ENCODE measurements at places on chromosomes 11 and 22. TPM values are rescaled to one million over a fixed set of nuclear protein-coding genes. Genes with fewer than 3 reads are reported as not detected.

- no peak for DNase-seq
- H3K4me3 ChIP-seq = peak overlapping the region; percentile 93
- no peaks in the 10 kb centered on the region for H3K27me3 ChIP-seq
- H3K36me3 ChIP-seq = peaks cover 14% of the 10 kb centered on the region
- H3K4me1 ChIP-seq = peaks cover 14% of the 10 kb centered on the region
- peak overlapping the region; percentile 71 for H3K27ac ChIP-seq
Observed at GRCh38 chr11:126212089-126212660, 593 bp downstream of the FAM118B start.

DNA sequence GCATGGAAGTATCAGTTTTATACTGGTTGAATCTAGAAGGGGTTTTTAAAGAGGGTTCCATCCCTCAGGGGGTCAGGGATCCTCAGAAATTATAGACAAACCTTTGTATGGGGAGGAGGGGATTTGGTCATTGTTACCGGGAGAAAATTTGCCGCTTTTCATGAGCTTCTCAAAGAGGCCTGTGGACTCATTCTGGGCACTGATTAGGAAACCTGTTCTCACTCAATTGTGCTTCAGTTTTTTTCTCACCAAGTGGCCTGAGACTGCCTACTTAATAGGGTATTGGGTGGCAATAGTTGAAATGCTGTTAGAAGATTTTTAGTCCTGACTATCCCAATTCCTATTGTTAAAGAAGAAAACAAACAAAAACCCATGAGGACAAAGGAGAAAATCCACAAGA is 14.0 kb downstream of the MPEG1 start:
- no peaks in the 10 kb centered on the region for H3K36me3 ChIP-seq
- H3K27ac ChIP-seq = no peak overlapping the region
- DNase-seq = no peak
- H3K4me3 ChIP-seq = no peak overlapping the region
- H3K27me3 ChIP-seq = peaks cover 6% of the 10 kb centered on the region

- peaks cover 3% of the 10 kb centered on the region for H3K4me1 ChIP-seq
- no peaks in the 10 kb centered on the region for H3K27me3 ChIP-seq
- no peak overlapping the region for H3K4me3 ChIP-seq
- H3K27ac ChIP-seq = no peak overlapping the region
- H3K36me3 ChIP-seq = peaks cover 16% of the 10 kb centered on the region
- DNase-seq = no peak
Observed at GRCh38 chr11:10506008-10506370, 35.0 kb downstream of the RNF141 start.

GRCh38 chr22:20429254-20430100 is 8.1 kb downstream of the SCARF2 start:
- H3K4me1 ChIP-seq = no peaks in the 10 kb centered on the region
- peak; percentile 87 for DNase-seq
- no peaks in the 10 kb centered on the region for H3K27me3 ChIP-seq
- H3K27ac ChIP-seq = no peak overlapping the region

Gene CNGA4
- under 0.01 TPM for total RNA-seq

DNA sequence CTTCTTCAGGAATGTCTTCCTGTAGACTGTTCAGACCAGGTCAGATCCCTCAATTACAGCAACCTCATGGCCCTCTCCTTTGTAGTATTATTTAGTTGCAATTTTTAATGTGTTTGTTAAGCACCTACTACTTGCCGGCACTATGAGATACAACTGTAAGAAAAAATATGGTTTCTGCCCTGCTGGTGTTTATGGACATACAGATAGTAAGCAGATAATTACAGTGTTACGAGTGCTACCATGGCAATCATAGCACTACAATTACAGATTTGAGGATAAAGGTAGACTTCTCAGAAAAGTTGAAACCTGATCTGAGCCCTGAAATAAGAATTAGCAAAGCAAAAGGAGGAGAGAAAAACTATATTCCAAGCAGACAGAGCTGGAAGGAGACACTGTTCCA is 2.8 kb downstream of the LRRC51 start:
- H3K4me3 ChIP-seq = no peak overlapping the region
- H3K27me3 ChIP-seq = no peaks in the 10 kb centered on the region
- H3K4me1 ChIP-seq = peaks cover 13% of the 10 kb centered on the region

DNA sequence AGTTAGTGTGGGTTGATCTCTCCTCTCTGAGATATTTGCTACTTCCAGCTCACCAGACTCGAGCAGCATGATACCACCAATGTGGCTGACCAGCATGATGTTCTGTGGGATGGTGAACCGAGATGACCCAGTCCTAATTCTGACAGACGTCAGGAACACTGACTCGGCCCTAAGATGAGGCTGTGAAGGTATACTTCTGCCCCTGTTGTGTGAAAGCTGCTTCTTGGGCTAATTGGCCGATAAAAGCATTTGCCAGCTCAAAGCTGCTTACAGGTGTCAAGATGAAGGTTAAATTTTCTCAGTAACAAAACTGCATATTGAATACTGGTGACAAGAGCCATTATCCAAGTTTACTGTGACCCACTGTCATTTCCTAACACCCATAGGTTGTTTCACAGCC is 151.4 kb downstream of the BRD1 start:
- H3K27me3 ChIP-seq = peaks cover 7% of the 10 kb centered on the region
- no peak overlapping the region for H3K27ac ChIP-seq
- peak; percentile 43 for DNase-seq
- H3K4me1 ChIP-seq = no peaks in the 10 kb centered on the region
- H3K36me3 ChIP-seq = no peaks in the 10 kb centered on the region

- H3K27ac ChIP-seq = no peak overlapping the region
- peaks cover 6% of the 10 kb centered on the region for H3K27me3 ChIP-seq
- no peaks in the 10 kb centered on the region for H3K4me1 ChIP-seq
- peak; percentile 50 for DNase-seq
- H3K36me3 ChIP-seq = no peaks in the 10 kb centered on the region
- no peak overlapping the region for H3K4me3 ChIP-seq
Observed at GRCh38 chr22:23118647-23119493, 22.9 kb downstream of the RSPH14 start.

GRCh38 chr22:46068593-46069491 is 81.5 kb upstream of the PPARA start:
- no peaks in the 10 kb centered on the region for H3K27me3 ChIP-seq
- DNase-seq = peak; percentile 91
- H3K27ac ChIP-seq = peak overlapping the region; percentile 97
- H3K4me1 ChIP-seq = peaks cover 51% of the 10 kb centered on the region

DNA sequence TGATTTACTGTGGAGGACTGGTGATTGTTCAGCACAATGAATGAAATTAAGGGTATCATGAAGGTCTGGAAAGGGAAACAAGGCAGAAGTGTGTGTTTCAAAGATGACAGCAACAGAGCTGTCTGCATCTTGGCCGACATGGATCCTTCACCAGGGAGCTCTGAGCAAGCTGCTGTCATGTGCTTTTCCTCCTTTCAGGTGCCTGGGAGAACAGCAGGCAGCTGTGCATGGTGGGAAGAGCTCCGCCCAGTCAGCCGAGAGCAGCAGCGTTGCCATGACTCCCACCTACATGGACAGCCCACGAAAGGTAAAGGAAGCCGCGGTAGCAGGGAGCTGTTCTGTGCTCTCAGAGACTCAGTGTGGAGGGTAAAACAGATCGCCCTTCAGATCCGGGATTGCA is 87.1 kb upstream of the YWHAH start:
- DNase-seq = no peak
- H3K36me3 ChIP-seq = peaks cover 12% of the 10 kb centered on the region
- peaks cover 7% of the 10 kb centered on the region for H3K4me1 ChIP-seq
- no peak overlapping the region for H3K4me3 ChIP-seq
- no peaks in the 10 kb centered on the region for H3K27me3 ChIP-seq

DNA sequence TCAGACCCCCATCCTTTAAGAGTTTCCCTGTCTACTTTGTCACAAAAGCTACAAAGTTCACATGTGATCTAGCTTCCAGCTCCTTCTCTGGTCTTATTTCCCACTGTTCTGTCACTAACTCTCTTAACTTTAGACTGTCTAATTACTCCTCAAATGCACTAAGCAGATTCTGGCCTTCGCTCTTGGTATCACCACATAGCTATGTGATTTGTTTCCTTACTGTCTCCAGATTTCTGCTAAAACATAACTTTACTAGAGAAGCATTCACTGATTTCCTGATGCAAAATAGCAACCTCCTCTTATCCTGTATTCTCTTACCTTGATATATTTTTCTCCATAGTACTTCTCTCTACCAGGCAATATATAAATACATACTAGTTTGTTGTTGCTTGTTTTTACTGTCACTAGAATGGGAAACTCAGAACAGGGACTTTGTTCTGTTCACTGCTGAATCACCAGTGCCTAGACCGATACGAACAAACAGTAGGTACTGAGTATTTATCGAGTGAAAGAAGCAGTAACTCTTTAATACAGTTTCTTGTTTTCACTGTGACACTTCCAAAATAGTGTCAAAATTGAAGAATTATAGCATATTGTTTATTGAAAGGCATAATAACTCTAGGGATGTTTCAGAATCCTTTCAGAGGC is 205.6 kb downstream of the DDX10 start:
- no peaks in the 10 kb centered on the region for H3K27me3 ChIP-seq
- peak overlapping the region; percentile 90 for H3K27ac ChIP-seq
- peak; percentile 50 for DNase-seq
- peak overlapping the region; percentile 19 for H3K4me3 ChIP-seq
- peaks cover 63% of the 10 kb centered on the region for H3K4me1 ChIP-seq

- peaks cover 7% of the 10 kb centered on the region for H3K4me1 ChIP-seq
- no peaks in the 10 kb centered on the region for H3K27me3 ChIP-seq
- DNase-seq = no peak
Observed at GRCh38 chr11:86503131-86503530, 128.4 kb downstream of the CCDC81 start.

DNA sequence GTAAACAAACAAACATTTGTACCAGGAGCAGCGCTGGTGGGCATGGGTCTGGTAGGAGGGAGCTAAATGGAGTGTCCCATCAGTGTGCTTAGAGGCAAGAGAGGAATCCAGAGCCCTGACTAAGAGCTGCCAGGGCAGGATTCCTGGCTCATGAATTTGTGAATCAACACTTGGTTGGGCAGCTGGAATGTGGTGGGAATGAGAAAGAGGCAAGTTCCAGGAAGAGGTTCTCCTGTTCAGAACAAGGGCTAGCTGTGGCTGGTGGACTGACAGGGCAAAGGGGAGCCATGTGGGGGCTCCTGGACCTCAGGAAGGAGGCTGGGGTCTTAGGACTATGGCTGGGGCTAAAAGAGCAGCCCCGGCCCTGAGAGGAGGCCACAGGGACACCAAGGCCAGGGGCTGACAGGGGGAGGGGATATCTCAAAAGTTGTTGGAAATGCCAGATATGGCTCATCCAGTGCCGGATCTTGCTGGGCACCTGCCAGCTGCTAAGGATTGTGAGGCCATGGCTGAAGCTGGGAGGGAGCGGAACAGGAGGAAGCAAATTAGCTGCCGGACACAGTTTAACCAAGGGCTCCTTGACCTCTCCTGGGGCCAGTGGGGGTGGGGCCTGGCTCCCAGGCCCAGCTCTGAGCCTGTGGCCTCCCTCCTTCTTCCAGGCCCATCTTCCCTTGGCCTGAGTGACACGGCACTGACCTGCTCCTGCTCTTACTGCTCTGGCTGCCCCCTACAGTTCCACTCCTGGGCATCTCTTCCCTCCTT is 14.6 kb upstream of the P2RY6 start:
- peak overlapping the region; percentile 94 for H3K27ac ChIP-seq
- H3K4me3 ChIP-seq = peak overlapping the region; percentile 31
- H3K4me1 ChIP-seq = peaks cover 29% of the 10 kb centered on the region

DNA sequence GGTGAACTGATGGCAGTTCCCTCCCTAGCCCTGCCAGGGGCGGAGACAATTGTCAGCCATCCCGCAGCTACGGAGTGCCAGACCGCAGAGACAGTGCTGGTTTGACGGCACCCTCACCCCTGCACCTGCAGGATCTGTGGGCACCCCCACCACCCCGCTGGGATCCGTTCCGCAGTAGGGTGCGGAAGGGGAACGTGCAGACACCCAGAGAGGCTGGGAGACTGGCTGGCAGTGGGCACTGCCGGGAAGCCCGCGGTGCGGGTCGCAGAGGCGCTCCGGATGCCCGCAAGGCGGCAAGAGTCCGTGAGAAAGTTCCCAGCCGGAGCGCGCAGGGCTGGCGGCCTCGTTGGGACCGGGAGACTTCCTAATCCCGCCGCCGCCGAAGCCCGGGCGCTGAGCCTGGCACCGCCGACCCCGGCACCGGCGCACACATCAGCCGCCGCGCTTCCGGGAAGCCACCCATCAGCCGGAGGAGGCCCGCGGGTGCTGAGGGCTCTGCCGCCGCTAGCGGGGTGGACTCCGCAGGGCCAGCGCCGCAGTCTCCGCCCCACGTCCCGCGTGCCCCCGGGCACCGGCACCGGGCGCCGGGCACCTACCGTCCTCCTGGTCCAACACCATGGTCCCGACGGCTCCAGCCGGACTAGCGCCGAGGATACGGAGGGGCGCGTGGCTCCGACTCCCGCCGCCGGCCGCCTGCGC is 4.3 kb upstream of the LMO1 start:
- peaks cover 7% of the 10 kb centered on the region for H3K4me1 ChIP-seq
- no peaks in the 10 kb centered on the region for H3K36me3 ChIP-seq
- H3K27me3 ChIP-seq = peaks cover 79% of the 10 kb centered on the region
- peak overlapping the region; percentile 10 for H3K4me3 ChIP-seq
- peak; percentile 90 for DNase-seq

GRCh38 chr22:49017482-49018329 is 810.0 kb downstream of the BRD1 start:
- no peaks in the 10 kb centered on the region for H3K36me3 ChIP-seq
- no peak overlapping the region for H3K4me3 ChIP-seq
- no peaks in the 10 kb centered on the region for H3K4me1 ChIP-seq
- H3K27ac ChIP-seq = no peak overlapping the region

Gene CASP4
- total RNA-seq = 152 TPM

GRCh38 chr11:17013548-17014320 is 480 bp downstream of the PLEKHA7 start:
- no peak overlapping the region for H3K27ac ChIP-seq
- peaks cover 14% of the 10 kb centered on the region for H3K27me3 ChIP-seq
- H3K4me3 ChIP-seq = peak overlapping the region; percentile 64

Gene MN1
- total RNA-seq = 6.2 TPM

All from osteoblast (primary cell).